ENCODE measurements at places on chromosomes 2 and 18.

DNA sequence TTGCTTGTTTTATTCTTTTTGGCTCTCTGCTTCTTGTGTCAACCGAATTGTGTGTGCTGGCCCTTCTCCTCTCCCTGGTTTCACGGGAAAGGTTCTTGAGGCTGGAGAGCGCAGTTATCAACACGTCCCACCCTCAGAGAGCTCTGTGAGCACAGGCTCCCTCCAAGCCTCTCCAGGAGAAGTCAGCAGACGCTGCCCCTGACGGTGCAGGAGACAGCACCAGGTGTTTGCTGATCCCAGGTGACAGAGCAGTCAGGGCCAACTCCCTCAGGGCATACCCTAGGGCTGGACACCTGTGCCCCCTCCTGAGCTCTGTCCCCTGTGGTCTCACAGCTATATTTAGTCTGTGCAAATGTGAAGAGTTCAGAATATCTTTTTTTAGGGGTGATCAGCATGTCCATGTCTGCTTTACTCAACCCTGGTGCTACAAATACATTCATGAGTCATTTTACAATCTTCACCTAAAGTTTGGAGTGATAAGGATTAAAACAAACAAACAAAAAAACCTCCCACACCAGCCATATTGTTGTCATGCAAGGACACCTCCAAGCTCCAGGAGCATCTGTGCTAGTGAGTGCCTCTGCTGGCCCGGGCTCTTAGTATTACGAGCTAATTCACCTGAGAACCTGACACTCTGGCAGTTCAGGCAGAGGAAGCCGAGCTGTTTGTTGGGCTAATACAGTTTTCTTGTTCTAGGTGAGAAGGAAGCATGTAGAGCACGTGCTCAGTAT lies 65.9 kb upstream of the TMEM200C start:
- no peak for DNase-seq

GRCh38 chr18:74266161-74266560 lies 25.6 kb downstream of the CYB5A start:
- no peak for DNase-seq

- no peak for DNase-seq
Observed at GRCh38 chr18:65567372-65567771, 183.4 kb upstream of the CDH7 start.

DNA sequence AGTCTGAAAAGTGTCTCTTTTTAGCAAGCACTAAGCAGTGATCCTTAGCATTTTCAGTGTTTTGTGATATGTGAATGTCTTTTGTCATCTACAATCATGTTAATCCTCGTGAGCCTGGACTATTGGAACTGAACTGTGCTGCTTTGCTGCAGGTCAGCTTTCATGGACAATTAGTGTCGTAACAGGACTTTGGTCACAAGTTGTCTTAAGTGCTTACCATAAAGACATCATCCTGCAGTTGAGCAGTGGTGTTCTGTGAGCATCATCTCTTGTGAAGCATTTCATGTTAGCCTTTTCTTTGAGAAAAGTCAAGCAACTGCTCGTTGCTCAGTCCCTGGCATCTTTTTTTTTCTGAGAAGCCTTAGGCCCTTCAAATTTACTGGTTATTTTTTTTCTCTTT lies 135.9 kb downstream of the ZNF407 start:
- no peak for DNase-seq

GRCh38 chr2:15652252-15652651 lies 60.6 kb downstream of the DDX1 start:
- DNase-seq, result no peak

DNA sequence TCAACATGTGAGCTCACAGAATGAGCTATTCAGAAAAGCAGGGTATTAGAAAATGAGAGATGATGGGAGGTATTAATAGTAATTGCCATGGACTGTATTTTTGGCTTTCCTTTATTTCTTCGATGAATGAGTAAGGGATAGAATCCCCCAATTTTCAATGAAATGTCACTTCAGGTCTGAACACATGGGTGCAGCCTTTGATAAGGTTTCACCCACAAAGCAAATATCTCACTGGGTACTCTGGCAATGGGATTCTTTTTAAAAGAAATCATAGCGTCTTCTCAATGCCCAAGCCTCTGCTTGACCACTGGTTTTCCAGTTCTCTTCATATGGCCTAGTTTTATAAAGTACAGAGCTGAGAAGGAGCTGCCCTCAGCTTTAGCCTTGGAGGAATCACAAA lies 610.5 kb upstream of the FANCL start:
- no peak for DNase-seq

GRCh38 chr2:213691351-213691750 lies 407.1 kb downstream of the SPAG16 start:
- no peak for DNase-seq

GRCh38 chr18:29626094-29626493 lies 1416.4 kb downstream of the DSC3 start:
- DNase-seq, result no peak

DNA sequence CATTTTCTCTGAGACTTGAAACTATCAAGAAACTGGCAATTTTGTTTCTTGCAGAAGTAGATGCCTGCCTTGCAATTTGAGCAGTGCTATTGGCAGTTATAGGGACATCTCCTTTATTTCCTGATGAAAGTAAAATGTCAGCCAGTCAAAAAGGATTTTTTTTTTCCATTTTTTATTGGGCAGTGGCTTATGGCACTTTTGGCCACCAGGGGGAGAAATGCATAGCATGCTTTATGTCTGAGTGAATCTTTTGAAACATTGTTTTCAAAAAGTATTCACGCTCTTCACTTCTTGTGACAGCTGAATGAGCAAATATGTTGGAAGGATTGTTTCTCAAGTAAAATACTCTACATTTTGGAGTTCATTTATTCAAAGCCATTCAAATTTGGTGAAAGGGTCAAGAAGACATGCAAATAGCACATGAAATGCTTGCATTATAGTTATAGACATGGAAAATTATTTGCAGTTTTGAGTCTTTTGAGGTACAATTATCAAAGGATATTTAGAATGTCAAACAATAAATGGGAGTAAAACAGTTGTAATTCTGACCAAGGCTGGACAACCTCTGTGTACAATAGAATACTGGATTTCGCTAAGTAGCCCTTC lies 491.0 kb downstream of the CDH2 start:
- DNase-seq, result peak; percentile 34

- peak; percentile 51 for DNase-seq
Observed at GRCh38 chr2:233867993-233868532, at the start of gene MSL3B. TSS of gene MSL3B (minus strand) at chr2:233868386.

DNA sequence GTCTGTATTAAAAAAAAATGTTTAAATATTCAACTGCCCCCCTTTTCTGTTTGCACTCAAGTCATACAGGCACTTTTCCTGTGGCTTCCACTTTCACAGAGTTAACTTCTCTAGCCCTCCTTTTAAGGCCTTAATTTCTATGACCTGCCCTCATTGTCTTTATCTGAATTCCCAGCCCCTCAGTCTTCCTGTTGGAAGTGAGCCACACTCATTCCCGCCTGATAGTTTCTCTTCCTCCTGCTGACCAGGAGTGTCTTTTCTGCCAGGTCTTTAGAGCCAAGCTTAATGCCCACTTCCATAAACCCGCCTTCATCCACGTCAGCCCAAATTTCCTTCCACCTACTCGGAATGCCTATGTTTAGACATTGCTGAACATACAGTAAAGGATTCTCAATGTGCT lies 10.5 kb downstream of the COPS8 start:
- DNase-seq, result no peak

DNA sequence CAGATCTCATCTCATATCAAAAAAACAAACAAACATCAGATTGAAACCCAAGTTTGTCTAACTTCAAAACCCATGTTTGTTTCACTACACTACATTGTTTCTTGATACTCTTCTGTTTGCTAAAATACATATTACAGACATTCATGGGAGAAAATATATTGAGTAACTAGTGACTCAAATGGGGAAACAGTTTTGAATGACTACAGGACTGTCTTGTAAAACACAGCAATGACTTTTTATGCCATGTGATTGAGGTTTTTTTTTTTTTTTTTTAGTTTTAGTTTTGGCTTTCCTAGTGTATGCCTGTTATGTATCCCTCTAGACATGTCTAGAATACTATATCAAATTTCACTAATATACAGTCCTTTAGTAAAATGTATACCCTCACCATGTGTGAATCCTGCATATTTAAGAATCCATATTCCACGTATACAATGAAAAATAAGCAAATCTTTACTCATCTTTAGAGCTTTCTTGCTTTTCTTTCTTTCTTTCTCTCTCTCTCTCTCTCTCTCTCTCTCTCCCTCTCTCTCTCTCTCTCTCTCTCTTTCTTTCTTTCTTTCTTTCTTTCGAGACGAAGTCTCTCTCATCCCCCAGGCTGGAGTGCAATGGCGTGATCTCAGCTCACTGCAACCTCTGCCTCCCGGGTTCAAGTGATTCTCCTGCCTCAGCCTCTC lies 46.6 kb upstream of the SERTAD2 start:
- DNase-seq, result peak; percentile 53

All from fibroblast of gingiva (primary cell).